Activated B cell treated with CpG ODN at 0.5 μM for 24 hours (primary cell): ENCODE measurements at places on chromosomes 2 and 18. TPM values are rescaled to one million over a fixed set of nuclear protein-coding genes. Genes with fewer than 3 reads are reported as not detected.
A peak's percentile ranks its signal among the peaks of the same experiment; 100 is the strongest.

DNA sequence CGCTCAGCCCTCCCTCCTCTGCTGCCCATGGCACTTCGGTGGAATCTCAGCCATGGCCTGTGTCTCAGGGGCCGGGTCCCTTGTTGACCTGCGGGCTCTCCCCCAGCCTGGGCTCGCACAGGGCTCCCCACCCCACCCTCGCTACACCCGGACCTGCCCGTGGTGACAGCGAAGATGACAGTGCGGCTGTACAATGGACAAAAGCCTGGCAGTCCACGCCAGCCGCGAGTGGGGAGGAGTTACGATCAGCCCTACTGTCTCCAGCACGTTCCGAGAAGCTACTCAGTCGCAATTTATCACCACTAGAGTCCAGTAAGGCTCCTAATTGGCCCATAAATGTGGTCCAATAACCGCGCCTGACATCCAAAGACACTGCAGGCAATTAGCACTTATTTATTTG lies 31.6 kb downstream of the GBX2 start:
- no peaks in the 10 kb centered on the region for H3K27me3 ChIP-seq
- H3K27ac ChIP-seq, result no peak overlapping the region
- no peak overlapping the region for H3K4me3 ChIP-seq
- no peak for DNase-seq

DNA sequence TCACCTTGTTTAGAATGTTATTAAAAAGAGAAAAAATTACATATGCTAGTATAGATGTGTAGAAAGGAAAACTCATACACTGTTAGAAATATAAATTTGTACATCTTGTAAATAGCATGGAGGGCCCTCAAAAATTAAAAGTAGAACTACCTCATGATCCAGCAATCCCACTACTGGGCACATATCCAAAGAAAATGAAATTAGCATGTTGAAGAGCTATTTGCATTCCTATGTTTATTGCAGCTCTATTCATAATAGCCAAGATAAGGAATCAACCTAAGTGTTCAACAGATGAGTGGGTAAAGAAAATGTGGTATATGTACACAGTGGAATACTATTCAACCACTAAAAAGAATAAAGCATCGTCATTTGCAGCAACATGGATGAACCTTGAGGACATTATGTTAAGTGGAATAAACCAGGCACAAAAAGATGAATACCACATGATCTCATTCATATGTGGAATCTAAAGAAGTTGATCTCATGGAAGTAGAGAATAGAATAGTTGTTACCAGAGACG lies 251.5 kb upstream of the THUMPD2 start:
- no peak overlapping the region for H3K4me3 ChIP-seq
- DNase-seq, result no peak
- H3K4me1 ChIP-seq, result peaks cover 7% of the 10 kb centered on the region

DNA sequence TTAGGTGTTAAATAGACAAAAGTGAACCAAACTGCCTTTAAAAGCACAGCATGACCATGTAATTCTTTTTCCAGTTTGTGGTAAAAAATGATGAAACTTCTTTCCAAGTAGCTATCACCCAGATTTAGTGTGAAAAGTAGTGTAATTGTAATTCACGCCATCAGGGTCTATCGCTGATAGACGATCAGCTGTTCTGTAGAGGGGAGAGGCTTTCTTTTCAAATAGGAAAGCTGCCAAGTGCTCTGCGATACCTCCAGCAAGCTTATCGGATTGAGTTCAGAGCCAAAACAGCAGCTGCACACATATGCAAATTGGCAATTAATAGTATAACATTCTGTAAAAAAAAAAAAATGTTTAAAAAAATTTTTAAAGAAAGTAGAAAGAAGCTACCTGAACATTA lies 61.9 kb upstream of the PSMD14 start:
- H3K36me3 ChIP-seq, result no peaks in the 10 kb centered on the region
- DNase-seq, result no peak
- no peak overlapping the region for H3K4me3 ChIP-seq
- no peaks in the 10 kb centered on the region for H3K27me3 ChIP-seq
- H3K27ac ChIP-seq, result peak overlapping the region; percentile 31
- peaks cover 60% of the 10 kb centered on the region for H3K4me1 ChIP-seq

DNA sequence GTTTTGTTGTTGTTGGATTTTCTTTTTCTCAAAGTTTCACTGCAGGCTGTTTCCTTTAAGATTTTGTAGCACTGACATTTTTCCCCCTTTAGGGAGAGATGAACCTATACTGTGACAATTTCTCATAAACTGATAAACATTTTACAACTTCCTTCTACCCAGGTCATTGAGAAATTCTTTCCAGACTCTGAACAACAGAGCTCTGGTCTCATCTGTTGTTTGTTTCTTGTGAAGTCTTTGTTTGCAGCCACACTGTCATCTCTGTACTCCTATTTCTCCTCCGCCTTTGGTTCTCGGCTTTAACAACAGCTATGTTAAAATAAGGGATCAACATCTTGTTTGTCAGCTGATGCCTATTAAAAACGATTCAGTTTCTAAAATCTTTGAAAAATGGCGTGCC lies 167.6 kb downstream of the VWC2L start:
- H3K27ac ChIP-seq, result no peak overlapping the region
- H3K36me3 ChIP-seq, result no peaks in the 10 kb centered on the region
- DNase-seq, result no peak
- no peak overlapping the region for H3K4me3 ChIP-seq
- H3K27me3 ChIP-seq, result peaks cover 4% of the 10 kb centered on the region
- H3K4me1 ChIP-seq, result peaks cover 9% of the 10 kb centered on the region

DNA sequence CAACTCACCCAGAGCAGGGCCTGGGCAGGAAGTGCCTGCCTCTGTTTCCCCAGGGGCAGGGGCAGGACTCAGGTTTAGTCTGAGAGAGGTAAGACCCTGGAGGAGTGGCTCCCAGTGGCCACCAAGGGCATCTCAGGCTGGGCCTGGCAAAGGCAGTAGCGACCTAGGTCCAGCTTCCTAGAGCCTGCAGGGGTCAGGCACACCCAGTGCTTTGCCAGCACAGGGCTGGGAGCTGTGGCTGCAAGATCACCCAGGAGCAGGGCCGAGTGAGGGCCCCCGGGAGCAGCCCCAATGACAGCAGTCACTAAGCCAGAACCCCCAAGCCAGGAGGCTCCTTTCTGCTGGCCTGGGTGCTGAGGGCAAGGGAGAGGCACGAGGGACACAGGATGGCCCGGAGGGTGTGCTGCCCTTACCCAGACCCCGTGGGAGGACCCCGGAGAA lies 8.8 kb upstream of the DUSP2 start:
- H3K36me3 ChIP-seq, result no peaks in the 10 kb centered on the region
- H3K27ac ChIP-seq, result no peak overlapping the region
- H3K27me3 ChIP-seq, result no peaks in the 10 kb centered on the region
- H3K4me3 ChIP-seq, result no peak overlapping the region

DNA sequence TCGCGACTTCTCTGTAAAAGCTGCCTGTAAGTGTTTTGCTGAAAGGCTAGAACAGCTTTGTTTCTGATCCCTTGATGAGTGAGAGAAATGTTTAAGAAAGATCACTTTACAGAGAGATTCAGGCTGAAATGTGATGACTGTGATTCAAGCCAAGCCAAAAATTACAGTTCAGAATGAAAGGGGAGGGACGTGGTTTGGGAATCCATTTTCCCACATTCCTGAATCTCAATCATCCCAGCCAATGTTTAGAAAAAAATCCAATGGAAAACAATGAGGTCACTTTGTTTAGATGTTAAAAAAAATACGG lies 416.7 kb downstream of the ARHGAP15 start:
- H3K27me3 ChIP-seq, result no peaks in the 10 kb centered on the region
- peak overlapping the region; percentile 26 for H3K27ac ChIP-seq
- H3K36me3 ChIP-seq, result peaks cover 52% of the 10 kb centered on the region
- H3K4me1 ChIP-seq, result peaks cover 2% of the 10 kb centered on the region
- no peak for DNase-seq

DNA sequence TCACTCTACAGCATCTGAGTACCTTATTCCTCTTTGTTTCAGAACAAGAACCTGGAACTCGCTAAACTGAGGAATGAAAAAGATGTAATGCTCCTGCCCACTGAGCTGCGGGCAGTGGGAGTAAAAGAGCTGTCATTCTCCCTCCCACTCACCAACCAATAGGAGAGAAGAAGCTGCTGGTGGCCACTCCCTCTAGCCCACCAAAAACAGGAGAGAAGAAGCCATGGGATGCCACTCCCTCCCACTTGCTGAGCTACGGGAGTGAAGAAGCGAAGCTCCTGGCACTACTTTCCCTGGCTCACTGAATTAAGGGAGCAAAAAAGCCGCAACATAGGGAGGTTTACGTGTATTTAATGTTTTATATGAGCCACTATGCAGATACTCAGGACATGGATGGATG lies 53.7 kb downstream of the RIT2 start:
- H3K4me1 ChIP-seq, result no peaks in the 10 kb centered on the region
- no peak overlapping the region for H3K4me3 ChIP-seq
- H3K36me3 ChIP-seq, result no peaks in the 10 kb centered on the region
- H3K27ac ChIP-seq, result no peak overlapping the region
- no peak for DNase-seq
- no peaks in the 10 kb centered on the region for H3K27me3 ChIP-seq

DNA sequence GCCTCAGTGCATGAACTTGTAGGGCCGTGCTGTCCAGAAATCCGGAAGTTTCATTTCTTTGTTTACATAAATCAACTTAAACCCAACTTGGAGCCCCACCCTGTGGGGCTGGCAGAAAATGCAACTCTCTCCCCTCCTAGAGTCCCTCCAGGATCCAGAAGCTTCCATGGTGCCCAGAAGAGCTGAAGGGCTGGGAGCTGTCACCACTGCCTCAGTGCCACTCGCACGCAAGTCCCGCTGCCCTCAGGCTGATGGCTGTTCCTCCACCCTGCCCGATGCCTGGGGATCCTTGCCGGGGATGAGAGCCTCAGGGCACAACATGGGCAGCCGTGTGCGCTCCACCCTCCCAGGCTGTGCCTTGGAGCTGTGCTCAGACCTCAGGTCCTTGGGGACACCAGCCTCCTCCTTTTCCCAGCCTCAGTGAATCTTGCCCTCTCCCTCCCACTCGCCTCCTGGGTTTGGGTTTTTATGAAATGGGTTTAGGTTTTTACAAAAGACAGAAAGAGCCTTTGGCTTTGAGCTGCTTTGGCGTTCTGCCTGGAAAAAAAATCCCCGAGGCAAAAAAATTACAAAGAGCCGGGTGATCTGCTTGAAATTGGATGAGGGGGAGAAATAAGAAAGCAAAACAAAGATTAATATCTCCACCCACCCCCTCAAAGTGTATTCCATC lies 155.2 kb downstream of the TWIST2 start:
- peaks cover 14% of the 10 kb centered on the region for H3K27me3 ChIP-seq
- H3K36me3 ChIP-seq, result no peaks in the 10 kb centered on the region
- no peak overlapping the region for H3K4me3 ChIP-seq
- H3K27ac ChIP-seq, result no peak overlapping the region
- H3K4me1 ChIP-seq, result no peaks in the 10 kb centered on the region
- DNase-seq, result no peak

DNA sequence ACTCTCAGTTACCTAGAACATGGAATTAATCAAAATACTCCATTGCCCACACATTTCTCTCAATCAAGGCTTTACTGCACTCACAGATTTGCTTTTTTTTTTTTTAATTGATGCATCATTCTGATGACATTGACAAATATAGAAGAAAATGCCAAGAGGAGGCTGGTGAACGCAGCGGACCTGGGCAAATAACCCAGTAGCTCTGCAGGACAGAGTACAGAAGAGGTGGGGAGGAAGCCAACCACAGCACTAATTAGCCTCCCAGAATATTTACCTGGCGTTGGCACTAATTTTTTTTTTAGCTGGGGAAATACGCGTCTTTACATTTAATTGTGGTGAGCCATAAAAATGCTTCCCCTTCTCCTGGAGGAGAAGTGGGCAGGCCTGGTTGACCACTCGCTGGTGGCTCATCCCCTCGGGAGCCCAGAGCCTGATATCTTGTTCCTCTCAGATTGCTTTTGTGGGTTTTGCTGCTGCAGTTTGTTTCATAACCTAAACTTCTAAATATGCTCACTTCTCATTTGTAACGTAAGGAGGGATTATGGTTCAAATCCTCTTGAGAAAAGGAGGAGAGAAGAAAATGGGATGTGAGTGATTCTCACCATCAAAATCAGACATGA lies 165.8 kb upstream of the EPB41L3 start:
- H3K4me3 ChIP-seq, result no peak overlapping the region
- no peaks in the 10 kb centered on the region for H3K4me1 ChIP-seq
- H3K27ac ChIP-seq, result no peak overlapping the region
- no peaks in the 10 kb centered on the region for H3K36me3 ChIP-seq

DNA sequence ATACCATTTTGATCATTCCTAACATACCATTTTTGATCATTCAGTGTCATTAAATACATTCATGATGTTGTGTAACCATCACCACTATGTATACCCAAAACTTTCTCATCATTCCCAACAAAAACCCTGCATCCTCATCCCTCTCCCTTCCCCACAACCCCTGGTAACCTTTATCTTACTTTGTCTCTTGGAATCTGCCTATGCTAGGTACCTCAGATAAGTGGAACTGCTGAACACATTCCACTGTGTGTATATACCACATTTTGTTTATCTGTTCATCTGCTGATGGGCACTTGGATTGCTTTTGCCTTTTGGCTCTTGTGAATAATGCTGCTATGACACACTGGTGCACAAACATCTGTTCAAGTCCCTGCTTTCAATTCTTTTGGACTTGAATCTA lies 83.8 kb upstream of the TFCP2L1 start:
- no peak overlapping the region for H3K4me3 ChIP-seq
- peaks cover 80% of the 10 kb centered on the region for H3K36me3 ChIP-seq
- DNase-seq, result no peak
- no peak overlapping the region for H3K27ac ChIP-seq

DNA sequence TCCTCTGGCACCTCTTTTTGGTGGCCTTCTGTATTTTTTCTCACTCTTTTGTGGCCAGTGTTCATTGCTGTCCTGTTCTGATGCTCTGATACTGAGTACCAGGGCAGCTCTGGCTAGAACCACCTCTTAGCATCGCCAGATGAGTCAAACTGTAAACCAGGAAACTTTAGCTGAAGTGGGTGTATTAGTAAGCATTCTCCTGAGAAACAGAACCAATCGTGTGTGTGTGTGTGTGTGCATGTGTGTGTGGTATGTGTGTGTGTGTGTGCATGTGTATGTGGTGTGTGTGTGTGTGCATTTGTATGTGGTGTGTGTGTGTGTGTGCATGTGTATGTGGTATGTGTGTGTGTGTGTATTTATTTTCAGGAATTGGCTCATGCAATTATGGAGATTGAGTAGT lies 166.3 kb upstream of the SKOR2 start:
- H3K27ac ChIP-seq, result no peak overlapping the region
- peaks cover 27% of the 10 kb centered on the region for H3K27me3 ChIP-seq
- no peak overlapping the region for H3K4me3 ChIP-seq
- DNase-seq, result no peak

GRCh38 chr2:100742277-100743254 lies 77.4 kb upstream of the NPAS2 start:
- peaks cover 21% of the 10 kb centered on the region for H3K27me3 ChIP-seq
- H3K27ac ChIP-seq, result no peak overlapping the region
- H3K4me3 ChIP-seq, result no peak overlapping the region
- DNase-seq, result no peak
- no peaks in the 10 kb centered on the region for H3K4me1 ChIP-seq
- H3K36me3 ChIP-seq, result no peaks in the 10 kb centered on the region

RALBP1 gene
- 31.9 and 32.7 TPM in 2 replicates for total RNA-seq

SEPTIN10 gene
- total RNA-seq, result 0.35 and 0.69 TPM in 2 replicates

XDH gene
- not detected in 2 replicates for total RNA-seq
